ENCODE measurements at places on chromosomes 6 and 20.

GRCh38 chr20:33408716-33409654 lies 7.7 kb upstream of the CDK5RAP1 start:
- DNase-seq = no peak

- DNase-seq = no peak
Measured at GRCh38 chr6:155765275-155766194, 309.9 kb upstream of the NOX3 start.

DNA sequence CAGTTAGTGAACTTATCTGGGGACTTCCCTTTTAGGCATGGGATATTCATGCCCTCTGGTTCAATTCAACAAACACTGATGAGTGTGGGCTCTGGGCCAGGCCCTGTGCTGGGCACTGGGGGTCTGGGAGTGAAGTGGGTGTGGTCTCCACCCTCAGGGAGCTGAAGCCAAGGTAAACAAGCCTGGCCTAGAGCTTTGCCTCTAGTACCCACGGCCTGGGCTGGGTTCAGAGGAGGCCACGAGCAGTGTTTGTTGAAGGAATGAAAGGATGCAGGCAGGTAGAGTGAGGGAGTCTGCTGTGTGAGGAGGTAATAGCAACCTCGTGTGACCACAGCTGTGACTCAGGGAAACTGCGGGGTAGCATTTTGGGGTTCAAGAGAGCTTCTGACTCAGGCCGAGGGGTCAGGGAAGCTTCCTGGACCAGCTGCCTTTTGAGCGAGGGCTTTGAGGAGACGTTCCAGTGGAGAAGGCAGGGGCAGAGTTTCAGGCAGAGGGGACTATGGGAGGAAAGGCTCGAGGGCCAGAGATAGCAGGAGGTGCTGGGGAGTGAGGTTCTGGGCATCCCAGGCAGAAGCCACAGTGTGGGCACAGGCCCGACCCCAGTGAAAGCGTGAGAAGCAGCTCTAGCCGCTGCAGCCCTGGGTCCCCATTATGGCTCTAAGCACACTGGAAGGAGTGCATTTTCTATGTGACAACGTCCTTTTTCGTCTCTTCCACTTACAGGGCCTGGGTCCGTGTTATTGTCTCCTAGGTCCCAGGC lies 5.6 kb downstream of the MYLK2 start:
- DNase-seq = no peak

DNA sequence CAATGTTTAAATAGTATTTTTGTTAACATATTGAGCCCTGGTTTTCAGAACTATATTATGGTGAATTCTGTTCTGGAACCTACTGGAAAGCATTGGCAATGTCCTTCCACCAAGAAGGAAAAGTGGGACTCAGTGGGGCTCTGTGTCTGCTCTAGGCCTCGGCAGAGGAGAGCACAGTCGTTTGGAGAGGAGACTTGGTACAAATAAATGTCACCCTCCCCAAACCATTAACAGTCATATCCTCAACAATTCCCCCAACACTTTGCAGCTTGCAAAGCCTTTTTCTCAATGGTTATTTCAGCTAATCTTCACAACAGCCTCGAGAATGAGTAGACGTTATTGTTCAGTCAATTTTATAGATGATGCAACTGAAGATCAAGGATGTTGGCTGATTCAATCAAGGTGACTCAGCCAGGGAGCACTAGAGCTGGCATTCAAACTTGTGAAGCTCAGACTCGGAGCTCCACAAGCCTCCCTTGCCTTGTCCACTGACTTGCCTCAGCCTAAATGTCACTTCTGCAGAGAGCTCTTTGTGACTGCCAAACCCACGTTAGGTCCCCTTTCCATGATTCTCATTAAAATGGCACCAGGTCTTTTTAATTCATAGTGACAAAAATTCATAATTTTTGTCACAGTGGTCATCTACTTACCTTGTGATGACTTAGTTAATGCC lies 60.6 kb downstream of the TOX2 start:
- no peak for DNase-seq

DNA sequence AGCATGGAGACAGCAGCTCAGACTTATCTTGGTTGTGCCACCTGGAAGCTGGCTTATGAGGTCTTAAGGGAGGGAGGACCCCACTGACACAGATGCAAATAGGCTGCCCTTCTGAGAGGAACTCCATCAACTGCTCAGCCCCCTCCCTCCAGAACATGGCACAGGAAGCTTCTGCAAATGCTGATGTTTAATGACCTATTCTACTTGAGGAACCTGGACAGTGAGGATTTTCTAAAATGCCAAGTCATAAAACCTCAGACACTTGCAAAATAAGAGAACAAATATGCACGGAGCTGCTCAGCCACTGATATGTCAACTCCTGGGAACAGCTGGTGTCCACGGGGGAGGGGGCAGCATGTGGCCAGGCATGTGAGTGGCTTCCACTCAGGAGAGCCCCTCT lies 3.5 kb downstream of the CST9 start:
- no peak for DNase-seq

GRCh38 chr20:50711113-50711825 lies 19.9 kb upstream of the RIPOR3 start:
- DNase-seq = no peak

- no peak for DNase-seq
Measured at GRCh38 chr6:123016431-123017103, 20.5 kb downstream of the CLVS2 start.

DNA sequence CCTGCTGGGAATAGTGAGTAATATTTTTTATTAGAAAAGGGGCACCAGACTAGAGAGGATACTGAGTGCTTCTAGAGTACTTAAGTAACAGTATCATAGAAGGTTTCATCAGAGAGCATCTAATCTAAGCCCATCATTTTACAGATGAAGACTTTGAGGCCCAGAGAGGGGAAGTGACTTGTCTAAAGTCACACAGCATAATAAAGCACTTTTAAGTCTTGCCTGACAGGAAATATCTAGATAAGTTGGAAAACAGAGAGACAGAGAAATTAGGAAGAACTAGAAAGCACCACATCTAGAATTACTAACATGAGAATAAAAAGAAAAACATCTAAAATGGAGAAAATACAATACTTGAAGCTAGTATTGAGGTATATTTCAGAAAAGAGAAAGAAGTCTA lies 6.0 kb downstream of the HLA-DMA start:
- DNase-seq = no peak

DNA sequence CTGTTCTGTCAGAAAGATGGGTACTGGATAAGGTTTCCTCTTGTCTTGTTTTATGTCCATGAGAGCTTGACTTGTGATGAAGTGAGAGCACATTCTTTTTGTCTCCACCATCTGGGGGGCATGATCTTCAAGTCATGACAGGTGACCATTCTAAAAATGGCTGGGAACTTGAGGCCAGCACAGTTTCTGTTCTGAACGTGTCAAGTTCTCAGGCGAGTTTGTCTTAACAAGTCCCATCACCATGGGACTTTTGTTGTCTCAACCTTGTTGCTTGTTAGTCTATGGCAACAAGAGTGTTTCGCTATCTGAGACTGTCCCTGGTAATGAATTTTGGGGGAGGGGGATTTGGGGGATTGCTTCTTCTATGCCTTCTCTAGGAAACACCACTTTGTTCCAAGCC lies 25.6 kb upstream of the ENPP4 start:
- DNase-seq = no peak
